Brain pericyte (primary cell): ENCODE measurements at places on chromosomes 7 and 10.

GRCh38 chr10:63699785-63700613 is 178.8 kb downstream of the REEP3 start:
- peak; percentile 78 for DNase-seq

- no peak for DNase-seq
Observed at GRCh38 chr10:51272555-51272954, 198.3 kb downstream of the PRKG1 start.

DNA sequence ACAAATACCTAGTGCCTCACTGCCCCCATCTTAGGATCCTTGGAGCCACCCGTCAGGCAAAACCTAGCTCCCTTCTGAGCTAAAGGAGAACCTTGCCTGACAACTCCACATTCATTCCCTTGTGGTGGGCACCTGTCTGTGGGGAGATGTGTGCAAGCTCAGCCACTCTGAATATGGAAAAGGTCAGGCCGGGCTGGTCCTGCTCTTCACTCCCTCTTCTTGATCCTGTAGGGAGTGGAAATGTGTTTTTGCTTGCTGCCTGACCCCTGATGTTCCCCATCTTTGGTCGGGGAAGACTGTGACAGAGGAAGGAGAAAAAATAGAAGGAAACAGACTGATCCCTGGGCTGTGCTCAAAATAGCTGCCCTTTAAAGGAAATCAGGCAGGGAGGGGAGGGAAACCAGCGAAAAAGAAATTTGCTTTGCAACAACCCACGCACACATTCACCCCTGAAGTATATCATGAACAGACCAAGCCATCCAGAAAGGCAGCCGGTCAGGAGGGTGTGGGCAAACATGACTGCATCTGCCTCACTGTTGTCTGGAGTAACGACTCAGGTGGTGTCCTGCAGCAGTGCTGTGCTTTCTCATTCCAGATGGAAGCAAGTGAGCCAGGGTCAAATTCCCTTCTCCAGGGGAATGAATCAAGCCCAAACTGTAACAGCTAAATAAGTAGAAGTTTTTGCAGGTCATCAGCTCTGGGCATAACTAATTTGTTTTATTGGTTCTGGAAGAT is 74.0 kb downstream of the SCRN1 start:
- no peak for DNase-seq

DNA sequence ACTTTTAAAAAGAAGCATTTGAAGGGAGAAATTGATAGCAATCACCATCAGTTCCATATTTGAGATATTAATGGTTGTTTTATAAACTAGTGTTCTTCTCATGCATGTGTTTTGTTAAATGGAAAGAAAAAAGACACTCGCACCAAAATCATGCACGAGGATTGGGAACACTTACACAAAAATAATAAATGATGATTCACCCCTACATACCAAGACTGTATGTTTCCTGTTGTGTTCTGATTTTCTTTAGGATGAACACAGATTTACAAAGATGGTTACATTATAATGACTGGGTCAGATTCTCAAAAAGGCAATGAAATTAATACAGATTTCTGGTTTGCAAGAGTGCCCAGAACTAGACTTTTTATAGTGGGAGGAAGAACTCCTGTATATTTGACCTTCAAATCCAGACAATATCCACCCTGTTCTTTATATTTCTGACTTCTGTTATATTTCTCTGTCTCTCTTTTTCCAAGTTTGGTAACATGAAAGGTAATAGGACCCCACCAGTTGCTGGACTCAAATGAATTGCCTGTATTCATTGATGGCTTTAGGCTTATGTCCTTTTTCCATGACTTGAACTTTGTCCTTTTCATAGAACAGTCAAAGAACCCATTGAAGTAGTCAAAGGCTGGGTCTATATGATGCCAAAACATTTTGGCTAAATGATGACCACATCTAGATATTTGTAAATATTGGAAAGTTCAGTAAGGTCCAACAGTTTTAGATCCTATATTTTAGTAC is 54.4 kb downstream of the SEMA3A start:
- no peak for DNase-seq

GRCh38 chr10:100731407-100732240 is 13.8 kb upstream of the PAX2 start:
- DNase-seq: no peak

DNA sequence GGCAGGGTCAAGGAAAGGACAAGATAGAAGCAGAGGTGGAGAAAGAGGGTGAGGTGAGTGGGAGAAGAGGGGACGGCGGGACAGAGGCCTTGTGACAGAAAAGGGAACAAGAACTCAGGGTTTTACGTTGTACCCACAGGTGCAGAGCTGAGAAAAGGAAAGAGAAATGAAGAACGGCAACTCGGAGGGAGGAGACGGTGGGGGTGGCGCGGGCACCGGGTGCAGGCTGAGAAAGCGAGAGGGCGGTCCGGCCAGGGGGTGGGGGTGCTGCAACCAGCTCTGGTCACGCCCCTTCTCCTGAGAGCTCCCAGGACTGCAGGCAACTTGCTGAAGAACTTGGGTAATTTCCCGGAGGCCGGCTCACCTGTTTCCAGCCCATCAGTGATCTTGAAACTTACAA is 65.3 kb downstream of the CARD11 start:
- DNase-seq: no peak

DNA sequence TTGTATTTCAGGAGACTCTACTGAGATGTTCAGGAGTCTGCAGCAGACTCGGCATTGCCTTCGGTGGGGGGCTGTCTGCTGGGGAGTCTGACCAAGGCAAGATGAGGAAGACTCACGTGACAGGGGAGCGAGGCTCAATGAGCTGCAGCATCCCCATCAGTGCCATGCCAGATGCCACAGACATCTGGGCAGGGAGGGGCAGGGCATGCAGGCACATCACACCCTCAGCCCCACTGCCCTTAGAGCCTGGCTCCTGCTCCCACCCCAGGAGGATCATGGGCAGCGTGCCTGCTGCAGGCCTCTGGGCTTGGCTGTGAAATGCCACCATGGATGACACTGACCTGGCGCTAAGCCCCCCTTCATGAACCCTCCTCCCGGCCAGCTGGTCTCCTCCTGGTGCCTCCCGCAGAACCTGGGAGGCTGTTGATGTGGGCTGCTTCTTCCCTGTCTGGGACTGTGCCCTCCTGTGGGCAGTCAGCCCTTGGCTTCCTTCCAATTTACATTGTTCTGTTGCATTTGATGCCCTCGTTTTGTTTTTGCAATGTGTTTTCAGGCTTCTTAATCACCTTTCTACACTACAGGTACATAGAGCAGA is 235.0 kb downstream of the PAXIP1 start:
- DNase-seq: no peak

GRCh38 chr10:95604630-95605029 is 43.5 kb upstream of the SORBS1 start:
- no peak for DNase-seq

DNA sequence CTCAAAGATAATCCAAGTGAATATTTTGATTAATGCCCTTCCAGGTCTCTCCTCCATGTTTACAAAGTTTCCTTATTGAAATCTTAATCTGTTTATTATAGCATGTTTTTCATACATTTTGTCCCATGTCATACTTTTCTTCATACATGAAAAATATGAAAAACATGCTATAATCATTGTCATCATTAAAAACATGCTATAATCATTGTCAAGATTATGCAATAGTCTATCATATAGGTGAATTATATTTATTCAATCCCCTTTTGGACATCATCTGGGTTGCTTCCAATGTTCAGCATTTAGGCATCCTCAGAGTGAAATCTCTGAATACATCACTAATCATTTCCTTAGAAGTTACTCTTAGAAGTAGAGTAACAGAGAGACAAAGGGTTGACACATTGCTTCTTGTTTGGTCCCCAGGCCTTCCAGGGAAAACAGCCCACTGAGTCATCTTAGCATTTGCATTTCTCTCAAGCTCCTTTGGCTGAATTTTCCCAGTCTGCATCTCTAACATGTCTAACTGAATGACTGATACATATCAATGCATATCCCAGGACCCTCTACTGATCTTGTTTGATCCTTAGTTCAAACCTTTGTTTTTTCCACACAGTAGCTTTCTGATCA is 87.0 kb downstream of the SGMS1 start:
- DNase-seq: no peak

- no peak for DNase-seq
Observed at GRCh38 chr10:131155876-131156230, 155.7 kb downstream of the TCERG1L start.

DNA sequence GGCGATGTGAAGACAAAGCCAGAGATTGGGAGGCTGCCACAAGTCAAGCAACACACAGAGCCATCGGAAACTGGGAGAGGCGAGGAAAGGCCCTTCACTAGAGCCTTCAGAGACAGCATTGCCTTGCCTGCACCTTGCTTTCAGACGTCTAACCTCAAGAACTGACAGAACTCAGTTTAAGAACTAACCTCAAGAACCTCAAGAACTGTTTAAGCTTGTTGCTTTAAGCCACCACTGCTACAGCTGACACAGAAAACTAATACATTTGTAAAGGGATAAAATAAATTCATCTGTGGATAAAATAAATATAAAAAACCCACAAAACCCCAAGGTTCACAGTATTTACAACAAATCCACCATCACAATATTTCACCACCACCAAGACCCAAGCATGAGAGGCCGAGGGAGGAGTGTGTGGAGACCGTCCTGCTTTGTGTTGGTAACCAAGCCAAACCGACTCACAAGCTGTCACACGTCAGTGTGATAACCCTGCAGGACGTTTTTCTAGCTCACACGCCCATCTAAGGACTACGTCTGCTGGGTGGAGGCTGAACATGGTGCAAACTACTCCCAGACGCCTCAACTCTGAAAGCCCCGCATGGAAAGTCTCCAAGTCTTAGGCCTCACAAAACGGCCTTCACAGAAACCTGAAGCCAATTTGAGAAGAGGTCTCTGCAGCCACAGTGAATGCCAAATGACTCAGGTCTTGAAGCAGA is 116.8 kb downstream of the ABLIM1 start:
- no peak for DNase-seq

DNA sequence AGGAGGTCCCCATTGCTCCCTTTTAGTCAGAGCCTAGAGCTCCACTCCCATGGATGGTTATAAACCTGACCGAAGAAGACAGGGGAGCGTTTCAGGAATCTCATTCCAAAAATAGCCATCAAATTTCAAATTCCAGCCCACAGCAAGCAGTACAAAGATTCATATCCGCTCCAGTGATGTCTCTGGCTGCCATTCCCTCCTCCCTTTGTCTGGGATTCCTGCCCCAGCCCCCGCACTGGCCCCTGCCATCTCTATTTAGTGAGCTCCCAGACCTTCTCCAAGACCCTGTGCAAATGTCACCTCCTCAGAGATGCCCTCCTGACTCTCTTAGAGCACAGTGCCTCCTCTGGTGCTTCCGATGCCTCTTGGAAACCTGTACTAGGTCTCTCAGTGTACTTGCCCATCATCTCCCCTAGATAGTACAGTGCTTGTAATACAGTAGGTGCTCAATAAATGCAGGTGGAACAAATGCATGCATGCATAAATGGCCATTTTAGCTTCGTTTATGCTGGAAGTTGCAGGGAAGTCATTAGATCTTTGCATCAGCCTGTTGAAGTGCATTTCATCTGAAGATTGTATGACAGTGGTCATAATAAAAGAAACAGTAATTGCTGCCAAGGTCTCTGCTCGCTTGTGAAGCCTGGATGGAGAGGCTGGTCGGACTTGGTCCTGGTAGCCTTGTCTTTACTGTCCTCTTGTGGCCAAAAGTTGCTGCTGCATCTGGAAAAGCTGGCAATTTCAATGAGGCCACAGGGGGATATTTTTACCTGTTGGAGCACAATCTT is 32.0 kb upstream of the HABP2 start:
- no peak for DNase-seq

DNA sequence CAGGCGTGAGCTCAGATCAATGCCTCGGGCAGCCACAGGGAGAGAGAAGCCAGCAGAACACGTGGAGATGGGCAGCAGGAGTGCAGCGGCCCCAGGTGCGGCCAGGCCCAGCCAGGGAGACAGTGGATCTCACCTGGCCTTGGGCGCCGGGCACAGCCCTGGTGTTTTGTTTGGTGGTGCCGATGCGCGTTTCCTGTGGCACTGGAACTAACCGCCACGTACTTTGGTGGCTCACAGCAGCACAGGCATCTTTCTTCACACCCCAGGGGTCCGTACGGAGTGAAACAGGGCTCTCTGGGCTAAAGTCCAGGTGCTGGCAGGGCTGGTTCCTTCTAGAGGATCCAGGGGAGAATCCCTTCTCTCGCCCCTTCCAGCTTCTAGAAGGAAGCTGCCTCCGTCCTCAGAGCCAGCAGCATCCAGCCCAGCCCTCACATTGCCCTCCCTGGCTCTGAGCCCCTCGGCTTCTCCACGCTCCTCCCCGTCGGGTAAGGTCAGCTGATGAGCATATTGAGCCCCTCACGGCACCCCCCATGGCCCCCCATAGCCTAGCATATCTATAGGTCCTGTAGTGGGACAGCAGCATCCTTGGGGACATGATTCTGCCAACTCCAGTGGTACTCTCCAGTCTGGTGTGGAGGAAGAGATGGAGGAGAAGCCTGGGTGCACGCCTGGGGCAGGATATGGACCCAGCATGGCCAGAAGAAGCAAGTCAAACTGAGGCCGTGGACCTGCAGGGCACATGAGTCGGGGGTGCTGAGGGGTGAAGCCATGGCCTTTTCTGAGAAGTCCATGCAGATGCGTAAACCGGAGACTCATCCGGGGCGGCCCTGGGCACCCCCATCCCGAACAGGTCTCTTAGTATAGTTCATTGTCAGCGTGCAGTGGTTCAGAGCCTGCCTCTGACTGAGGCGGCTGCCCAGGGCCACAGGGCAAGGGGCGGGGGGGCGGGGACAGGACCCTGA is 43.4 kb upstream of the PPP2R2D start:
- DNase-seq: no peak

DNA sequence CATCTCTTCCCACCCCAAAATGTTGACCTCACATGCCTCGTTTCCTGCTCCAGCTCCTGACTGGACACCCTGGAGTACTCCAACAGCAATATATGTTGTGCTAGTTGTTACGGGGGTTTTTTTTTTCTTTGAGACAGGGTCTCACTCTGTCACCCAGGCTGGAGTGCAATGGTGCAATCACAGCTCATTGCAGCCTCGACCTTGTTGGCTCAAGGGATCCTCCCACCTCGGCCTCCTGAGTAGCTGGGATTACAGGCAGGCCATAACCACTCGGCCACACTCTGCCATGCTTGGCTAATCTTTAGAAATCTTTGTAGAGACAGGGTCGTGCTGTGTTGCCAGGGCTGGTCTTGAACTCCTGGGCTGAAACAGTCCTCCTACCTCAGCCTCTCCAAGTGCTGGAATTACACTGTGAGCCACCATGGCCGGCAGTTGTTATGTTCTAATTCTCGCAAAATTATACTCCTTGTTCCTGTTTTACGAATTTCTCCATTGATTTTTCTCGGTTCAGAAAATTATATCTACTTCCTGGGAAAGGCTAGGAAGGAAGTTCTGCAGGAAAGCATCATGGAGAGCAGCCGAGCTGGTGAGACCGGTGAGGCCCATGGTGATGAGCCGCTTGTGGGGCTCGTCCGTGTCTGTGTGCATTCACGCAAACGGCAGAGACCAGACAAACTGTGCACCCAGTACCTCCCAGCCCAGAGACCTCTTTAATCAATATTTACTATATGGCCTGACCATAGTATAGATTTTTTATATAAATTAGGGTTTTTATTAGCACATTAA is 52.4 kb upstream of the DNAJB6 start:
- no peak for DNase-seq
